Frontal cortex (tissue), 4 donors: ENCODE measurements at places on chromosomes 4 and X.

DNA sequence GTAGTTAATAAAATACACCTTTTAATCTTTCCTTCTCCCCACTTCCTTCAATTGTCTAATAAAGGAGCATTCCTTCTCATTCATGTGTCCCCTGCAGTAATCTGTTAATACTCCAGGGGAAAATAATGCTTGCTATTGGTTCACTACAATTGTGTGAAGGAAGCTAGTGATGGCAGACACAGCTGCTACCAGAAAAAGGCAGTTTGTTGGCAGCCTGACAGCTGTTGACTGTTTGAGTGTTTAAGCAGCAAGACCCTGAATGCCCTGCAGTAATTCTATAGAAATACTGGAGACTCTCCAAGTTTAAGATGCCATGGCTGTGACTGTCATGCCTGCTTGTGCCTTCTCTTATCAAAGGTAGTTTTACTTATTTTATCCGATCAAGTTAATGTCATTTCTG, 359.5 kb downstream of the C4orf33 start:
- no peak for DNase-seq

- DNase-seq, result no peak
Measured at GRCh38 chr4:46839128-46839527, 69.9 kb downstream of the COX7B2 start.

- DNase-seq, result no peak
Measured at GRCh38 chrX:30592831-30593230, 15.3 kb upstream of the TASL start.

DNA sequence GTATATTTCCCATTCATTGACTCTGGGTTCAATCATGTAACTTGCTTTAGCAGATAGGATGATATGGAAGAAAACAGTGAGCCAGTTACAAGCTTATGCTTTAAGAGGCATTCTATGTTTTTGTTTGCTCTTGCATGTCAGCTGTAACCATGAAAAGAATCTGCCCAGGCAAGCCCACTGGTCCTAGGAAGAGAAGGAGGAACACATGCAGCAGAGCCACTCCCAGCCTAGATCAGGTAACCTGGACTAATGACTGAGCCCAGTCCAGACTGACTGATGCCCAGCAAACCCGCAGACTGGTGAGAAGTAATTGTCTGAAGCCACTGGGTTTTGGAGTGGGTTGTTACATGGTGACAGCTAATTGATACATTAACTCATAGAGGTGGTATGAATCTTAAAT, 167.9 kb downstream of the COL4A6 start:
- DNase-seq, result no peak

DNA sequence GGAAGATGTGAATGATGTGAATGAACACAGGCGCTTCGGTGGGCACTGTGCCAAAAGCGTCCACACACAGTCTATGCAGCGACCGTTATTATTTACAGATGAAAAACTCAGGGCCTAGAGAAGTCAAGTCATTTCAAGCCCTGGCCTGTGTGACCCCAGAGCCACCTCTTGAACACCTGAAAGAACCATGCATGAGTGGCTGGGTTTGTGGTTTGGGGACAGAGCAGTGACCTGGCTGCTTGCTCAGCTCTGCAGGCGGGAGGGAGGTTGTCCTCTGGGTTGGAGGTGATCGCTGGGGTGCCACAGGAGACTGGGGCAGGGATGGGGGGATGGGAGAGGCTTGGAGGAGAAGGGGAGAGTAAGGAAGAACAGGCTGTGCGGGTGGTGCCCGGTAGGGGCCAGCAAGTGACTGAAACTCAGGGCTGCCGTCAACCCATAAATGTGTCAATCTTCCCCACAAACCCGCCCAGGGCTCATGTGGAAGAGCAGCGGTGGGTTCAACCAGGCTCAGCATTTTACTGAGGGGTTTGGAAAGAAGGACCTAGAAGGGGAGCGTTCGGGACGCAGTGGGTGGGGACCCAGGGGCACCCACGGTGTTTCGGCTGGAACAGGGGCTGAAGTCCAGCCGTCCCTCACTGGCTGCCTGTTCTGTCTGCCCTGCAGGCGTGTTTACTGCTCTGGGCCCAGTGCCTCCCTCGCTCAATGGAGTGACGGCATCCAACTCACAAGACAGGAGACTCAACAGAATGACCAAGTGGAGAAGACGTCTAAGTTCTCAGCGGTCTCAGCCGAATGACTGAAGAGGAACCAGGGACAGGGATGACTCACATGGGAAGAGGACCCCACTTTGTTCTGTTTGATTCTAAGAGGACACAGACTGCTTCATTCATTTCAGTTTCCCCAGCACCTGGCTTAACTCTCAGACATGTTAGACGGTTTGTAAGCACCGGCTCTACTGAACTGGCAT, 167.8 kb downstream of the AFAP1 start:
- DNase-seq, result no peak

- peak; percentile 40 for DNase-seq
Measured at GRCh38 chr4:38678078-38678477, 14.1 kb downstream of the KLF3 start.

DNA sequence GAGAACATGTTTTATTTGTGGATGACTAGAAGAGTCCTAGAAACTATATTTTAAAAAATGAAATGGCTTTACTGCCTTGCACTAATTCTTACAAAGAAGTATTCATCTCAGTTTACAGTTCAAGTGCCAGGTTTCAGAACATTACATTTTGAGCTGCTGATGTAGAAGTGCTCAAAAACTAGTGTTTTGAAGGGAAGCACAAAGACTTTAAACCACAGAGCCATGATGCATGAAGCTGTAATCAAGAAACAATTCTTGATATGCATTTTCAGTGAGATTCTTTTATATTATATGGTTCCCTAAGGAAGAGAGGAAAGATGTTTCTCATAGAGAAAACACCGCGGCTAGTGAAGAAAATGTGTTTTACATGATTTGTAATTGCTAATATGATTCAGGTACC, 1163.0 kb downstream of the RAPGEF2 start:
- no peak for DNase-seq
